ENCODE measurements at places on chromosomes 3 and 15.

DNA sequence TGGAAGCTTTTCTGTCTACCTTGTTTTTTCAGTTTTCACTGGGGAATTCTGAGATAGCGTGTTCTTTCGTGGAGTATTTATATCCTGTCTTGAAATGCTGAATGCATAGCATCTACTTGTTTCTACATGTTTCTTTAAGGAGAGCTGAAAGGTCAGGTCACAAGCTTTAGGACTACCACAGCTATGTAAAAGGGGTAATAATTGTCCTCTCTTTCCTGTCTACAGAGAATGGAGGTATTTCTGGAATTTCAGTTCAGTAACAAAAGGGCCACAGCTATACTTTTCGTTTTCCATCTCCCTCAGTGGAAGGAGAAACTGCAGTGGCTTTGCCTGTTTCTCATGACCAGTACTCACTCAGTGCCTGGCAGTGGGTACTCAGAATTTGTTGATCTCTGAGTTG lies 4.7 kb downstream of the INAFM2 start:
- peak; percentile 37 for DNase-seq

- DNase-seq: no peak
Measured at GRCh38 chr3:170219850-170220249, 2.4 kb upstream of the PRKCI start.

GRCh38 chr15:90869601-90870353 lies 1.4 kb downstream of the FURIN start:
- DNase-seq: peak; percentile 67

DNA sequence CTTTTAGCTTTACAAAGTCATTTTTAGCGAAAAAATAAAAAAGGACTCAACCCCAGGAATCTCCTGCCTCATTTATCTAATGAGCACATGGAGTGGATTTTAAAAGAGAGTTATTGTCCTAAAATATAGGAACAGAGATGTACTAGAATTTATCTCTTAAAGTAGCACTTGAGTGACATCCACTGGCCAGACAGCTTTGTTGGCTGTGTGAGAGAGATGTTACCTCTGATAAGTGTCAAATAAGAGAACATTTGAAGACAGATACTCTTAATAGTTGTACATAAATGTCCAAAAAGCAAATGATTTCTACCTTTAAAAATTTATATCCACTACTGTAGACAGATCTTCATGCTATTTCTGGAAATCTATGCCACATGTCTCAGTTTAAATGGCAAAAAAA lies 12.3 kb upstream of the MFSD1 start:
- peak; percentile 64 for DNase-seq

DNA sequence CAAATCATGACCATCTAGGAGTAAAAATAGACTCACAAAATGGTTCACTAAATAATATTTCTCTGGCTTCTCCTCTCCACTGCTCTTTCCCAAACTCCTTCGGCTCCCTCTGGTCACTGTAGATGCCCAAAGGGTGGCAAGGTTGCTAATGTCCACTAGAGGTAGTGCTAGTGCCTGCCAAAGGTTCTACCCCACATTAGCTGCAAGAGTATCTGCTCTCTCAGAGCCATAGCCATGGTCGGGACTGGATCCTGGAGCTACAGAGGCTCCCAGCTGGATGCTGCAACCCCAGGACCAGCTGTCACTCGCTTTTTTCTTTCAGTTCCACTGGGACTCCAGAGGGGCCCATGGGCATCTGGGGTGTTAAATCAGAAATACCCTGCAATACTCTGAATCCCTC lies 8.5 kb downstream of the HTR3D start:
- peak; percentile 41 for DNase-seq

GRCh38 chr3:12925648-12926047 lies 84.3 kb upstream of the RPL32 start:
- no peak for DNase-seq

DNA sequence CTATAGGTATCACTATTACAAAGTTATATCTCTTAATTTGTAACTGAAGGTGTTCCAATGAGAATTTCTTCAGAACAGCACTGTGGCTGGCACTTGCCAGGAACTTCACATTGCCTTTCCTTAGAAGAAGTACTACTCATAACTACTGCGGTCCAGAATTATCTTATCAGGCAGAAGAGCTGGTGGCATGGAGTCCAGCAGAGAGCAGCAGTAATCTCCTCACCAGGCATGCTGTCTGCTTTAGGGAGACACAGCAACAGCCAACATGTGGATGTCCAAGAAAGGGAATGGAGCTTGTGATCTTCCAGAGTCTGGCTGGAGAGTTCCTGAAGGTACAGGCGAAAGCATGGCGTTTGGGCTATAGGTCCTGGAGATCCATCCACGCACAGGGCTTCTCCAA lies 919.7 kb upstream of the NR2F2 start:
- DNase-seq: no peak

DNA sequence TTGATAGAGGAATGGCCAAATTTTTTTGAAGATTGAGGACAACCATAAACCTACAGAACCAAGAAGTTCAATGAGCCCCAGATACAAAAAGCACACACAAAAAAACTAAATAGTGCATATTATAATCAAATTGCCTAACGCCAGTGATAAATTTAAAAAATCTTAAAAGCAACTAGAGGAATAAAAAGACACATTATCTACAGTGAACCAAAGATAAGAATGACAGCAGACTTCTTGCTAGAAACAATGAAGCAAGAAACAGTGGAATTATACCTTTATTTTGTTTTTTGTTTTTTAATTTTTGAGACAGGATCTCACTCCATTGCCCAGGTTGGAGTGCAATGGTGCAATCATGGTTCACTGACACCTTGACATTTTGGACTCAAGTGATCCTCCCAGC lies 9.9 kb upstream of the SAMD7 start:
- no peak for DNase-seq

GRCh38 chr3:112681822-112682325 lies 40.9 kb upstream of the CCDC80 start:
- no peak for DNase-seq

DNA sequence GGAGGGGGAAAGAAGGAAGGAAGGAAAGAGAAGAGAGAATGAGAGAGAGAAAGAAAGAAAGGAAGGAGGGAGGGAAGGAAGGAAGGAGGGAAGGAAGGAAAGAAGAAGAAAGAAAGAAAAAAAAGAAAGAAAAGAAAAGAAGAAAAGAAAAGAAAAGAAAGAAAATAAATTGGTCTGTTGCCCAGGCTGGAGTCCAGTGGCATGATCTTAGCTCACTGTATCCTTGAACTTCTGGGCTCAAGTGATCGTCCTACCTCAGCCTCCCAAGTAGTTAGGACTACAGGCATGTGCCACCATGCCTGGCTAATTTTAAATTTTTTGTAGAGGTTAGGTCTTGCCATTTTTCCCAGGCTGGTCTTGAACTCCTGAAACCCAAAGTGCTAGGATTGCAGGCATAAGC lies 11.6 kb upstream of the RNF7 start:
- no peak for DNase-seq

GRCh38 chr3:23442598-23443383 lies 239.7 kb downstream of the UBE2E2 start:
- peak; percentile 4 for DNase-seq

GRCh38 chr3:101729586-101729985 lies 5.2 kb downstream of the CEP97 start:
- no peak for DNase-seq

DNA sequence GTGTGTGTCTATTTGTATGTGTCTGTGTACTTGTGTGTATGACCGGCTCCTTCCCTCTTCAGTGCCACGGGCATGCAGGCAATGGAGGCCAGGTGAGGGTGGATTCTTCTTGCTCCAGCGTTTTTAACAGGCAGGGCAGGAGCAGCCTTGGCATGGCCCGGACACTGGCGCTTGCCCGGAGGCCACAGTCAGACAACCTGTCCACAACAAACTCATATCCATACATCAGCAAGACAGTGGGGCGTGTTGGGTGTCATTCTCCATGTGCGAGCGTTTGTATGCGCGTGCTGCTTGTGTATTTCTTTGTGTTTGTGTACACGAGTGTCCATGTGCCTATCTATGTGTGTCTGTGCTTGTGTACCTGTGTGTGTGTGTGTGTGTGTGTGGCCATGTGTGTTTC lies 29.8 kb downstream of the PTH1R start:
- no peak for DNase-seq

DNA sequence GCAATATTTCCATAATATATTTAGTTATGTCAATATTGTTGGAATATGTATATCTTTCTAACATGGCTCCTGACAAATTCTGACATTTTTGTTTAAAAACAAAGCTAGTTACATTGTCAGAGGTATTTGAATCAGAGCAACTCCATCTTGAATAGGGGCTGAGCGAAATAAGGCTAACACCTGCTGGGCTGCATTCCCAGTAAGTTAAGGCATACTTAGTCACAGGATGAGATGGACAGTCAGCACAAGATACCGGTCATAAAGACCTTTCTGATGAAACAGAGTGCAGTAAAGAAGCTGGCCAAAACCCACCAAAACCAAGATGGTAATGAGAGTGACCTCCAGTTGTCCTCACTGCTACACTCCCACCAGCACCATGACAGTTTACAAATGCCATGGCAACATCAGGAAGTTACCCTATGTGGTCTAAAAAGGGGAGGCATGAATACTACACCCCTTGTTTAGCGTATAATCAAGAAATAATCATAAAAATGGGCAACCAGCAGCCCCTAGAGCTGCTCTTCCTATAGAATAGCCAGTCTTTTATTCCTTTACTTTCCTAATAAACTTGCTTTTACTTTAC lies 30.4 kb downstream of the RPL22L1 start:
- DNase-seq: no peak

DNA sequence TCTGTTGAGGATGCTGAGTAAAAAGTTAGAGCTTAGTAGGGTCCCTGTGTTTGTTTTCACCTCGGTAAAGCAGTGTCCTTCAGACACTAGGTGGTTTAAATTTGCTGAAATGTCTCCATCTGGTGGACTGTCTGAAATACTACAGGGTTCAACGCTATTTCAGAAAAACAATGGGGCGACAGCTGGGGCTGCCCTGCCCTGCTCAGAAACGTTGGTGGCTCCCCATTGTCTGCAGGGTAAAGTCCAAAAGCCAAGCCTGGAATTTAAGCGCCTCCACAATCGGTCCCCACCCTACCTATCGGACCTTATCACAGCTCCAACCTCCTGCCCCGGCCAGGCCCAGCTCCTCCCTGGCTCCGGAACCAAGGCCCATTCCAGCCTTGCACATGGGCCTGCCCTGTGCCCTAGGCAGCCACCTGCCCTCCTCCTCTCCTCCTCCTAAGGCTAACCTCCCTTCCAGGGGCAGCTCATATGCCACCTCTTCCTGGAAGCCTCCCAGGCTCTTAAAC lies 4.3 kb upstream of the TSEN2 start:
- DNase-seq: peak; percentile 47

GRCh38 chr15:73631915-73632669 lies 1.1 kb downstream of the NPTN start:
- peak; percentile 58 for DNase-seq

Measured in ACHN (cell line).